ENCODE measurements at places on chromosomes 6 and 20.

- DNase-seq = peak; percentile 58
Measured at GRCh38 chr20:18466574-18466893, 296 bp downstream of the DZANK1 start.

DNA sequence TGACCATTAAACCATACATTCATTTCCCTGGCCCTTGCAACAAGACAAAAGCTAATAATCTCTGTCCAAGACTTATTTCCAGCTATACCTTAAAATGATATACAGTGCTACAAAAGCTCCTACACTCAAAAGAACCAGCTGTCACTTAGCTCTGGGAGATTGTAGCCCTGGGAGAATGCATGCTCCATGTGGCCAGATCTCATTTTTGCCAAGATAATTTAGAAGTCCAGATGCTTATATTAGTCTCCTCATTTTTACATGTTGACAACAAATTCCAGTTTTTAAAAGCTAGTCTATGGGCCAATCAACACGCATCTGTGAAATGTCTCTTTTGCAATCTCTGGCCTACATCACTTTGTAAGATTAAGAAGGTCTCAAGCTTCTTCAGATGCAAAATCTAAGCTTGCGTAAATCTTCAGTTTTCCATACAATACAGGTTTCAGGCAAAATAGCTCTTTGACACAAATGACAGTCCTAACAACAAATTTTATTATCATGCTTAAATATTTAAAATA lies 27.1 kb downstream of the TASP1 start:
- no peak for DNase-seq

- no peak for DNase-seq
Measured at GRCh38 chr6:89944826-89945407, 50.6 kb downstream of the GJA10 start.

GRCh38 chr6:119138906-119139541 lies 60.6 kb upstream of the FAM184A start:
- no peak for DNase-seq

GRCh38 chr6:110626442-110626841 lies 150.0 kb upstream of the SLC22A16 start:
- DNase-seq = no peak

- no peak for DNase-seq
Measured at GRCh38 chr20:16477632-16478031, 95.6 kb downstream of the KIF16B start.

DNA sequence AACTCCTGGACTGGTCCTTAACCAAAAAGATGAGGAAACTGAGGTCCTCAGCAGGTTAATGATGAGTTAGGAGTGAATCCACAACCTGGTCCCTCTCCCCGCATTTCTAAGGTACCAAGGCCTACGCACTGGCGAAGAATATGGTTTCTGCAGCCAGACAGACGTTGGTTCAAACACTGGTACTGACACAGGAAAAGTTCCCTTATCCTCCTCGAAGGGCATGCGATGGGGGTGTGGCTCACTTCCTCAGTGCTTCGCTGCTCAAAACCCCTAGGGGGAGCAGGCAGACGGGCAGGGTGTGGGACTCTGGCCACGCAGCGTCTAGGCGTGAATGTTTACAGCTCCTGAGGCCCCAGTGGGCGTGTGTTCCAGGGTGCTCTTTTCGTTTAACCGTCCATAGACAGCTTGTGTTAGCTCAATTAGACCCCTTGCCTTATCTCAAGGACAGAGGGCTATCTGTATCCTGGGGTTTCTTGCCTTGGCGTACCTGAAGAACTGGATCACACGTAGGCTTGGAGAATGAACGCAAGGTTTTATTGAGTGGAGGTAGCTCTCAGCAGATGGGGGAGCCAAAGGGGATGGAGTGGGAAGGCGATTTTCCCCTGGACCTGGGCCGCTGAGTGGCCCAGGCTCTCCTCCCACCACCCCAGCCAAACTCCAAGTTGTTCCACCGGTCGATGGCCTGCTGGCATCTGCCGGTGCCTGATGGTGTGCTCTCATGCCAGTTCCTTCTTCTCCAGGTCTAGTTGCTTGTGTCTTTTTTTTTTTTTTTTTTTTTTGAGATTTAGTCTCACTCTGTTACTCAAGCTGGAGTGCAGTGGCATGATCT lies 31.8 kb upstream of the PTPN1 start:
- DNase-seq = peak; percentile 55

DNA sequence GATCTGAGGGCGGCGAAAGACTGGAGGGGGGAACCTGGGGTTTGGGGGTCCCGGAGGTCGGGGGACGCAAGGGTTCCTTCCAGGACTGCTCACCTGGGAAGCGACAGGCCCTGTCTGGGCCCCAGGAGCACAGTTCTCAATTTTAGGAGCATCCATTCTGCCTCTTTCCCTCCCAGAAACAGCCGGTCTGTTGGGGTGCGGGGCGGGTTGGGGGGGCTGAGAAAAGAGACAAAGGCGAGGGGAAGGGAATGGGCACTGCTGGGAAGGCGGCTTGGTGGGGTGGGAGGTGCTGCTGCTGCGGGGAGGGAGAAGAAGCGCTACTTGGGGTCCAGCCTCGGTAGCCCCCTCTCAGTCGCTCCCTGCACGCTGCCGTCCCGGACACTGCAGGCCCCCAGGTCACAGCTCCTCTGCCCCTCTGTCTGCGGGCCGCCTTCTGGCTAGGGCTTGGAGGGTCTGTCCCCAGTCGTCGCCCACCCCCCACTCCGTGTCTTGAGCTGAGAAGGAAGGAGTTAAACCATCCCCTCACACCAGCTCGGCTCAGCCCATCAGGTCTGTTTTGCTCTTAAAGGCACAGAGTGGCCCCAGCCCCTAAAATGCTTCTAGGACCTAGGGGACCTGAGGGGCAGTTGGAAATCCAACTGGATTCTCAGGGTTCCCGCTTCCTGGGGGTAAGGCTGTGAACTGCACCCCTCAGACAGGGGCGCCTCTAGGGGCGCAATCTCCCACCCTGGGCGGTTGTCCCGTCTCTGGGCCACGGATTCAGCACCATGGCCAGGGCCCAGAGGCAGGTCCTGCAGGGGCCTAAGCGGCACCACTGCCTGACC lies 690 bp downstream of the GDAP1L1 start:
- DNase-seq = peak; percentile 49

DNA sequence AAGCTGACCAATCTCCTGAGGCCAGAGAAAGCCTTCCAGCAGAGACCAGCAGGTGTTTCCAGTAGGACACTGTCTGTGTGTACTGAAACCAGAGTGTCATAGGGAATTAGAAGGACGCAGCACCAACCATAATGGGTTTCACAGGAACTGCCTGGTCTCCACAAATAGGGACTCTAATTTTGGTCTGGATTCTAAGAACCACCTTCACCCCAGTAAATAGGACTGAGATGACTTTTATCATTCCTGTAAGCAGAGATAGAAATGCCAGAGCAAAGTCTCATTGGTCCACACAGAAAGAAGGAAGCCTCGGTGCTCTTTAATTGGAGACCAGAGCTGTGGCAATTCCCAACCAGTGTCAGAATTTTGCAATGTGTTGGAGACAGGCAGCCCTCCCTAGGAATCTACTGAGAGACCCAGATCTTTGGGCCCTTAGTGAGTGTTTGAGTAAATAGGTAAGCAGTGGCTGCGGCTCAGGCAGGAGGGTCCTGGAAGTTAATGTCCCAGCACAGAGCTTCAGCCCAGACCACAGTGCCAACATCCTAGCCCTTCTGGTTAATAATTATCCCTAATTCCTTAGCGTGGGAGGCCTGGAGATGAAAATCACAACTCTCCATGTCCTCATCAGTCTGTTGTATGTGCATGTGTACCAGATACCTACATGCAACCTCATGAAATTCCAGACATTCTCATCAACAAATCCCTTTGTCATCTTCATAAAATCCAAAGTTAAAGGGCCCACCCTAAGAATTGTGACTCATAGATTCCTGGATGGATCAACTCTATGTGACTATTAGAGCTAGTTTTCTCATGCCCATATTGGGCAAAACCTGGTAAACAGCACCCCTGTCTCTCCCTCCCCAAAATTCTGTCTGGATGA lies 81.2 kb downstream of the UNC5CL start:
- DNase-seq = no peak

GRCh38 chr6:34585108-34585507 lies 29.0 kb upstream of the SPDEF start:
- DNase-seq = no peak

GRCh38 chr6:32825966-32826365 lies 9.2 kb upstream of the HLA-DOB start:
- DNase-seq = no peak

DNA sequence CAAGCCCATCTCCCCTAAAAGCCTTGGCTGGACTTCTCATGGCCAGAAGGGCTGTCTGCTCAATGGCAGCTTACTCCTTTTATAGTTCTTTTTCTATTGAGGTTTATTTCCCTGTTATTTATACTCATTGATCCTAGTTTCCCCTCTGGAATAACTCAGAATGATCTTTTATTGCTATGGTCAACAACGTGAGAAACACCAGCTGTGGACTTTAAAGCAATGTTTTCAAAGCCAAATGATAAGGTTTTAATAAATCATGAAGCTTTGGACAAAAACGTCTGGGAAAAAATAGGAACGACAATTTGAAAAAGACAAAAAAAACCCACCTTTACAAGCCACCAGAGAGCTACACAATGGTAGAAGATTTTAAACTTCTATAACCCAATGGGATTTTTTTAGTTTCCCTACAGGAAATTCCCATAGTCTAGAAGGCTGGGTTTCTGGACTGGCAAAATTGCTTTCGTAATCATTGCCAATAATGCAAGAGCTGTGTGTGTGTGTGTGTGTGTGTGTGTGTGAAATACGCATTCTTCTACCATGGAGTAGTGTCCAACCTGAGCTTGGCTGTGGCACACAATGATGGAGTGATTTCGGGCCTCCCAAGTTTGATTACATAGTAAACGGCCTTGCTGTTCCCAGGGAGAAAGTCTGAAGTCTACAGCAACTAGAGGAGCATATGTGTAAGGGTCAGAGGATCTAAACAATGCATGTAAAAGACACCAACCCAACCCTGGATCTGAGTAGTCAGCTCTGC lies 396.0 kb downstream of the SYNE1 start:
- DNase-seq = no peak

- no peak for DNase-seq
Measured at GRCh38 chr6:583635-584034, 73.3 kb downstream of the HUS1B start.

- no peak for DNase-seq
Measured at GRCh38 chr6:137414599-137414998, 79.6 kb downstream of the OLIG3 start.

GRCh38 chr20:58389324-58389967 lies 417 bp downstream of the VAPB start:
- DNase-seq = peak; percentile 20

- DNase-seq = no peak
Measured at GRCh38 chr6:91221072-91221720, 634.3 kb upstream of the MAP3K7 start.

GRCh38 chr20:48740292-48740649 lies 87.5 kb downstream of the PREX1 start:
- DNase-seq = no peak

- DNase-seq = no peak
Measured at GRCh38 chr20:61916318-61916891, 149.3 kb downstream of the TAF4 start.

GRCh38 chr20:20102716-20103258 lies 50.5 kb downstream of the CFAP61 start:
- no peak for DNase-seq
